ENCODE measurements at places on chromosomes 1 and 21.
A peak's percentile ranks its signal among the peaks of the same experiment; 100 is the strongest.

GRCh38 chr21:39610703-39611102 lies 2.0 kb upstream of the B3GALT5 start:
- DNase-seq: no peak

GRCh38 chr1:27306892-27307761 lies 14.8 kb upstream of the TMEM222 start:
- no peak for DNase-seq

DNA sequence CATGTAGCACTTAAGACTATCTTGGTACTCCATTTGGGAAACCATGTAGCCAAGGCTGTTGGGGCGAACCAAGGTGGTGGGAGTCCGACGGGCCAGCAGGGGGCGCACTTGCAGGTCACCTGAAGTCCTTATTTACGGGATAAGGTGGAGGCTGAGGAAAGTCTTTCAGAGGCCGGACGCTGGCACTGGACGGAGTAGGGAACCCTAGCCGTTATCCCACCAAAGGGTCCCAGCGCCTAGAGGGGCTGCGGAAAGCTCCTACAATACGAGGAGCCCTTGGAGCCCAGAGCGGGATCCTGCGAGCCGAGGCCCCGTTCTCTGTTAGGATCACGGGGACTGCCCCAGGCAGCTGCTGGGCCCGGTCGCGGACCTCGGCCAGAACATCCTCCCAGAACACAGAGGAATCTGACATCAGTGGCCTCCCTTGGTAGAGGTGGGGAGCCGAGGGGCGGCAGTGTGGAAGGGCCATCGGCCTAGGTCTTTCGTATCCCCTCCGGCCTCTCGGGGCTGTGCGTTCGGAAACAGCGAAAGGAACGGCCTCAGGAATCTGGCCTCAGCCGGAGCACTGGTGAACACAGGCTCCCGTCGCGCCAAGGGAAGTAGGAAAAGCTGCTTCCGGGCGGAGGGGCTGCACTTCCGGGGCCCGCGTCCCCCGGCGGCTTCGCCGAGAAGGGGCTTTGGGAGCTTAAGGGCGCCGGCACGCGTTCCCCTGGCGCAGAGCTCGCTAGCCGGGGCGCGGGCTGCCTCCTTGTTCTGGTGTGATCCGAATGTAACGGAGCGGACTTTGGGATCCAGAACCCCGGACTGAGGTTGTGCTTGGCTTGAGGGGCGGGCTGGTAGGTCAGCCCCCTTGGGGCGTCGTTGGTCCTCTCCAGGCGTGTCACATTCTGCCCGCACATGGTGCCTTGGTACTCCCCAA lies 29.9 kb upstream of the RPTN start:
- DNase-seq: peak; percentile 38

- DNase-seq: no peak
Observed at GRCh38 chr1:237509748-237510147, 381.0 kb downstream of the ZP4 start.

DNA sequence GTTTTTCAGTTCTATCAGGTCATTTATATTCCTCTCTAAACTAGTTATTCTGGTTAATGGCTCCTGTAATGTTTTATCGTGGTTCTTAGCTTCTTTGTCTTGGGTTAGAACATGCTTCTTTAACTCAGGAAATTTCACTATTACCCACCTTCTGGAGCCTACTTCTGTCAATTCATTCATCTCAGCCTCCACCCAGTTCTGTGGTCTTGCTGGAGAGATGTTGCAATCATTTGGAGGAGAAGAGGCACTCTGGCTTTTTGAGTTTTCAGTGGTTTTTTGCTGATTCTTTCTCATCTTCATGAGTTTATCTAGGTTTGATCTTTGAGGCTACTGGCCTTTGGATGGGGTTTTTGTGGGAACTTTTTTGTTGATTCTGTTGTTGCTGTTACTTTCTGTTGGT lies 213.0 kb downstream of the BRINP2 start:
- no peak for DNase-seq

GRCh38 chr1:154622503-154623039 lies 14.6 kb upstream of the ADAR start:
- no peak for DNase-seq

DNA sequence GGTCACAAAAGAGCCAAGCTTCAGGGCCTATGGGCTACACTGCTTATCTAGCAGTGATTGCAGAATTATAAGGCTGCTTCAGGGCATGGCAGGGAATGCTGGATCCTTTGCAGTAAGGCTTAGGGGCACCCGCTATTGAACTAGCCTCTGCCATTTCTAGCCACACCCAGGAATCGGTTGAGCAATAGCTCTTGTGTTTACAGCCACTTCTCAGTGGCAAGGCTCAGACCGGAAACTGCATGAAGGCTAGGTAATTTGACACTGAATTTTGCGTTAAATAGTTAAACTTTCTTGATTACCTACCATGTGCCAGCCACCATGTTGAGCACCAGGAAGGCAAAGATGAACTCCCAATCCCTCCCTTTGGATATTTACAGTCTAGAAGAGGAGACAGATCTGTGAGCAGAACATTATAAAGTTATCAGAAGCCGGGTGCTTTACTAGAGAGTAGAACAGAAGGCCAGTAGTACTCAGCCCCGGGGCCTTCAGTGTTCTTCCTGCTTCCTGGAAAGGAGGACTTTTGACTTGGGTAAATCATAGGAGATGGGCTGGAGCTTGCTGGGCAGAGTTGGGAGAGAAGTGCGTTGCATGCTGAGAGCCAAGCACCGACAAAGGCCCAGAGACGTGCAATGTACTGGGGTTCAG lies 98.6 kb upstream of the LPGAT1 start:
- DNase-seq: no peak

- DNase-seq: no peak
Observed at GRCh38 chr1:241837901-241838300, 10.1 kb upstream of the EXO1 start.

DNA sequence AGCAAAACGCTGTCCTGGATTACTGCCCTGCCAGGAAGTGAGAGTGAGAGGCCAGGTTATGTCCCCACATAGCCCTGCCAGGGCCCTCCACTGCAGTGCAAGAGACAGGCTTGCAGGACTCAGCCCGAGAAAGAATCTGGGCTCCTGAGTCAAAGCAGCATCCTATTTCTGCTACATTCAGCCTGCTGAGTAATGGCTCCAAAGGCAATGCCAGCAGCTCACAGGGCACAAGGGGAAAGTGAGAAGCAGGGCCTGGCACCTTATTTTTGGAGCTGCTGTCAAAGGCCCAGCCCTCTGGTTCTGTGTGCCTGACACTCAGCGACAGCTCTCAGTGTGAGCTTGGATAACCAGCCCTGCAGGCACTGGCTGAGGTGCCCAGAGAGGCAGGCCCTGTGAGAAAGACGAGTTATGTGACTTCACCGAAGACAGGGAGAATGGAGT lies 83.9 kb downstream of the DTL start:
- DNase-seq: no peak

DNA sequence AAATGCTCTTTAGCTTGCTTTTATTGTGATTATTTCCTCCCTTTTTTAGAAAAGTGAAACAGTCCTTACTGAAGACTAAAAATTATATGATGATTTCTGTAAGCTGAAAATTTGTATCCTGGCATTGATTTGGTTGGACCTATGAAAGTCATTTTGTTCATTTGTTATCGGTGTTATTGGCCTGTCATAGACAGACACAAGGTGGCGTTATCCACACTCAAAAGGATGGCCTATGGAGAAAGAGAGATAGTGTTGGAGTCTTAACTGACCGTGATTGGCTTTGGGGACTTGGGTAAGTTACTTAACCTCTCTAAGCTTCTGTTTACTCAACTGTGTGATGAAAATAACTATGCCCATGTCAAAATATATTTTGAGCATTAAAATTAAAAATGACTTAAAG lies 203.6 kb upstream of the CHODL start:
- peak; percentile 4 for DNase-seq

- no peak for DNase-seq
Observed at GRCh38 chr1:115790356-115790755, 21.8 kb upstream of the CASQ2 start.

DNA sequence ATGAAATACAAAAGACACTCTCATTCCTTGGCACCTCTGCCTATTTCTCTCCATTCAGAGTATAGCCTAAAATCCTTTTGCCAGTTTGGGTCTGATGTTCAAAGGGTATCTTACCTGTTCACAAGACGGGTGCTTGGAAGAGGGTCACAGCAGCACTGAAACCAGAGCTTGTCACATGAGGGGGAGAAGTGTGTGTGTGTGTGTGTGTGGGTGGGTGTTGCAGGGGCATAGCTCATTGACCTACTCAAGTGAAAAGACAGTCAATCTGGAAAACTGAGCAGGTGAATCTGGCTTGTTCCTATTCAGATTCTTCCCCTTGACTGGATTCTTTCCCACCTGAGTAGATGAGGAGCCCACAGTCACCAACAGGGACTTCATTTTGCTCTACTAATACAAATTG lies 63.9 kb downstream of the KCTD3 start:
- DNase-seq: no peak

- no peak for DNase-seq
Observed at GRCh38 chr1:94122201-94122970, 1.4 kb upstream of the ABCA4 start.

GRCh38 chr1:212161231-212161781 lies 123.9 kb upstream of the PPP2R5A start:
- DNase-seq: no peak

DNA sequence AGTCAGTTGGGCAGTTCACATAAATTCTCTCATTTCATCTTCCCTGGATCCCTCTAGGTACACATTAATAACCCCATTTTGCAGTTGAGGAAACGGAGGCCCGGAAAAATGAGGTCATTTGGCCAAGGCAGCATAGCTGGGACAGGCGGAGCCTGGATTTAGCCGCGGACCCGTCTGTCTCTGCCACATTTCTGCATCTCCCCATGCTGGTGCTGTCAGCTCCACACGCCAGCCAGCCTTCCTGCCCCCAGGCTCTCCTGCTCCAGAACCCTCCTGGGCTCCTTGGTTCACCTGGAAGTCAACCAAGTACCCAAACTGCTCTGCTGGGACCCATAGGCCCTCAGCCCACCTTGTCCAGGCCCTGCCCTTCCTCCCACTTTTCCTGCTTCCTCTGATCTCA lies 7.6 kb downstream of the FOXO6 start:
- DNase-seq: no peak

- DNase-seq: no peak
Observed at GRCh38 chr1:18339161-18339560, 141.6 kb upstream of the KLHDC7A start.

DNA sequence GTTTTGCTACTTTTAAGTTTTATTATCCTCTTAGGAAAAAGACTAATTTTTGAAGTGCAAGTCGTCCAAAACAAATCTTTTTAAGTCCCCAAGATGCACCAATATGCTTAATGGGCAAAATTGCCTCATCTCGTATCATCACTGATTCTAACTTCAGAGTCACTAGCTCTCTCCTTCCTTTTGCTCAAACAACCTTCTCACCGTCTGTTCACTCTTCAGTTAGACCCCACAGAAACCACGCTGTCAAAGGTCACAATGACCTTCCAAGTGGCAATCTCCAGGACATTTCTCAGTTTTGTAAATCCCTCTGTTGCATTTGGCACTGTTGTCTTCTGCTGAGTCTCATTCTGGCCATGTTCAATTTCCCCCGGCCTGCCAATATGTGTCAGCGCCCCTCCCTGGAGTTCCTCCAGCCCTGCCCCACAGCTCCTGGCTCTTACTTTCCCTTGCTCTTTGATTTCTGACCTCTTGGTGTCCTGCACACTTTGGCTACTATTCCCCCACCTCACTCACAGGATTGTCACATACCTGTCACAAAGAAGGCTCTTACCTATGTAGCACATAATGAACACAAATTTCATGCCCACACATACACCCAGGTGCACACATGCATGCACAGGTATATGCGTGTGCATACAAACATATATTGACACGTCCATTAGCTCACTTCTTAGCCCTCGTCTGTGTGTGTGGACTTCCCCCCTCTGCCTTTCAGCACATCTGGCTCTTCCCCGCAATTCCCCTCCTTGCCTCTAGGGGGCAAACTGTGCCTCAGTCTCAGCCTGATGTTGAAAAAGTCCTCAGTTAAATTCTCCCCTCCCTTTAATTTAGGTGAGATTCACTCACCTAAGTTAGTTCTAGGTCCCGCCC lies 354.0 kb upstream of the DUSP10 start:
- DNase-seq: peak; percentile 47

DNA sequence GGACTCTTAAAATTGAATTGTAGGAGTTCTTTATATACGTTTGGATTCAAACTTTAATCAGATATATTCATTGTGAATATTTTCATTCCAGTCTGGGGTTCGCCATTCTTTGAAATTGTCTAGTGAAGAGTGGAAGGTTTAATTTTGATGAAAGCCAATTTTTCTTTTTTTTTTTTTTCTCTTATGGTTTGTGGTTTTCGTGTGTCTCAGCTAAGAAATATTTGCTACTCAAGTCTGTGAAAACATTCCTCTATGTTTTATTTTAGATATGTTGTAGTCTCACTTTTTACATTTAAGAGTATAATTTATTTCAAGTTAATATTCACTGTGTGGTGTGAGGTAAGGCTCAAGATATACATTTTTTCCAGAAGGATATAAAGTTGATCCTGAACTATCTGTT lies 220.5 kb downstream of the KCNT2 start:
- no peak for DNase-seq

DNA sequence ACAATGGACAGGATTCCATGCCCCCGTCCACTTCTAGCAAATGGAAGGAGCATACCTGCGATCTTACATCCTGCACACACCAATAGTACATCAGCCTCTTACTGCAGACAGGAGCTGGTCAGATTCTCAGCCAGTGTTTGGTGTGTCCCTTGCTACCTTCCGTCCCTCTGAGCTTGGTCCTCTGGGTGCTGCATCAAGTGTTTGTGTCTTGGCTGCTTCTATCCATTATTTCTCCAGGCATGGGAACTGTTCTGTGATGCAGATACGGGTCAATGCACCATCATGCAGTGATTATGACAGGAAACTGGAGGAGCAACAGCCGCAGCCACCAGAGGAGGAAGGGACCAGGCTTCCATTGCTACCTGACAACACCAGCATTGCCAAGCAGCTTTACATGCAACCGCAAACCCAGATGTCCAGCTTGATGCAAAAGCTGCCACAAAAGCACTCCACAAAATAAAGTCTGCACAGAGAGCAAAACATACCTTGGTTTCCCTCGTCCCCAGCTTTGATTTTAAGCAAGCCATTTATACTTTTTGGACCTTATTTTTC lies 21.9 kb upstream of the OVAAL start:
- DNase-seq: no peak

DNA sequence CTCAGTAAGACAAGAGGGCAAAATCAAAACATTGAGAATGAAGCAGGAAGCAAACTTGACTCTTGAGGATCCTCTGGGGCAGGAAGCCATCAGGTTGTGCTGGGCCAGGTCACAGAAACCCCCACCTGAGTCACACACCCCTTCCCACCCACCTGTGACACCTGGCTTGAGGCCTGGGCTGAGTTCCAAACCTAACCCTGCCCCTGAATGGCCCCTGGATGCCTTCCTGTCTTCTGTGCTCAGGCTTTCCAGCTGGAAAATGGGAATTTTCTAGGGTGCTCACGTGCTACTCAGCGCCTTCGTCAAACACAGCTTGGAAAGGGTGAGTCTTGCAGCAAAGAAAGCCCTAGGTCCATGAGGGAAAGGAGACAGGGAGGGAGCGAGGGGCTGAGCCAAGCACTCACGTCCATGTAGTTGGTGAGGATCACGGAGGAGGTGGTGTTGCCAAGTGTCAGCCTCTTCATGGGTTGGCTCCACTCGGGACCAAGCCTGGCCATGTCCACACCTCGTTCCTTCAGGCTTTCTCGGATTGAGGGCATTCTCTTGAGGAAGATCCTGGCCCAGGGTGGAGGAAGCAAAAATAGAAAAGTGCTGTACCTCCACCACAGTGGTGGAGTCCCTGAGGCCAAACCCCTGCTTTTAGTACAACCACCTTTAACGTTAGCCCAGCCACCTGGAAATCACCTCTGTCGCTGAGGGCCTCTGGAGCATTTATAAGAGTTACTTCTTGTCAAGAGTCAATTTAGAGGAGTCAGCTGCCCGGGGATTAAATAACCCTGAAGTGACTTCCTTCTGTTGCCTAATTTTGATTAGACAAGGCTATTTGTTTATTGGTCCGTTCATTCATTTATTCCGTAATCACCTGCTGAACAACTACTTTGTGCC lies 4.3 kb downstream of the REN start:
- no peak for DNase-seq

All from SK-N-SH (cell line).